Peyer's patch (tissue), 4 donors: ENCODE measurements at places on chromosomes 5 and 9. TPM values are rescaled to one million over a fixed set of nuclear protein-coding genes. Genes with fewer than 3 reads are reported as not detected.

ALDH1B1 gene
- total RNA-seq: 36.3 TPM

PCDHA1 gene
- total RNA-seq: not detected

PRSS3 gene
- 223 TPM for total RNA-seq

DNA sequence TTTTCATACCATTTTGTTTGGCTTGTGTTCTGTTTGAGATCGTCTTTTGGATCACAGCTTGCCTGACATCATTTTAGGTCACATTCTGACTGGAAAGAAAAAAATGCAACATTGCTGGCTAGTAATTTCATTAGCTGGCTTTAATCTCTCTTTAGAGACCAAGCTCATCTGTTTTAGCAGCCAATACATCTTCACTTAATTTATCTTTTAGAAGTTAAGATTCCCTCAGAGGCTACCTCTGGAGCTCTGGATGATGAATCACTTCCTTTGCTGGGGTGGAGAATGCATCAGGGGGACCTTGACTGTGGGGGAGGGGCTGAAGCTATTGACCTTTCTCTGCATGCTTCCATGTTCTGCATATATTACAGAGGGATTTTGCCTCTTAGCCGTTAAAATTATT, 181.5 kb upstream of the OTULINL start:
- no peak for DNase-seq

GRCh38 chr5:178460174-178460573, 130.0 kb downstream of the COL23A1 start:
- DNase-seq: no peak

GRCh38 chr5:64811050-64811640, 42.4 kb downstream of the CWC27 start:
- no peak for DNase-seq

DNA sequence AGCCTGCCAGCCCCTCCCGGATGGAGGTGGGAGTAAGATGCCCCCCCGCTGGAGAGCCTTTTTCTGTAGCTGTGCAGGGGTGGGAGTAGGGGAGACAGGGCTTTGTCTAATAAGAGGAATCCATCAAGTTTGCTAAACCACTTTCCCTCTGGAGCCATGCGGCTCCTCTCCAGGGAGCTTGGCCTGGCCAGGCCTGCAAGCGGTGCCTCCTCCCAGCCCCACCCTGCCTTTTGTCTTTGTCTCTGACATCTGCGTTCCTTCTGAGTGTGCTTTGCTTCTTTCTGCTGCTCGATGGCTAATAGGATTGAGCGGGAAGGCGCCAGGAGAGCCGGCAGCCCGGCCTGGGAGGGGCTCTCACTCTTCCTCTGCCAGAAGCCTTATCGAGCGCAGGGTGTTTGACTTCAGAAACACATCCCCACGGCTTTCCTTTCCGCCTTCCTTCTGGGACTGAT, 26.7 kb upstream of the FCN1 start:
- no peak for DNase-seq

GRCh38 chr5:154049636-154050035, 10.9 kb downstream of the MFAP3 start:
- no peak for DNase-seq

DNA sequence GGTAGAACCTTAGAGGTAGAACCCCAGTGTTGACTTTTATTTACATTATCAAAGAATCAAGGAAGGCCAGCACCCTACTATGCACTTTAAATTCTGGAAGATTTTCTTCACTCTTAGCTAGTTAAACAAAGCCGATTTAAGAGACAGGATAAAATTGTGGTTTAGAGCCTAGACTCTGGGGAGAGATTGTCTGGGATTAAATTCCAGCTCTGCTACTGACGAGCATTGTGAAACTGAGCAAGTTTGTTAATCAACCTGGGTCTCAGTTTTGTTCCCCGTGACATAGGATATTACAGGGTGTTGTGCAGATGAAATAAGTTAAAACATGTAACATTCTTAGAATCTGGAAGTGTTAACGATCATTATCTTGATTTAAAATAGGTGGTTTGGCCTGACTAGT, 83.5 kb downstream of the FEM1C start:
- no peak for DNase-seq

- no peak for DNase-seq
Measured at GRCh38 chr5:141362719-141363118, 1.2 kb upstream of the PCDHGA5 start.

DNA sequence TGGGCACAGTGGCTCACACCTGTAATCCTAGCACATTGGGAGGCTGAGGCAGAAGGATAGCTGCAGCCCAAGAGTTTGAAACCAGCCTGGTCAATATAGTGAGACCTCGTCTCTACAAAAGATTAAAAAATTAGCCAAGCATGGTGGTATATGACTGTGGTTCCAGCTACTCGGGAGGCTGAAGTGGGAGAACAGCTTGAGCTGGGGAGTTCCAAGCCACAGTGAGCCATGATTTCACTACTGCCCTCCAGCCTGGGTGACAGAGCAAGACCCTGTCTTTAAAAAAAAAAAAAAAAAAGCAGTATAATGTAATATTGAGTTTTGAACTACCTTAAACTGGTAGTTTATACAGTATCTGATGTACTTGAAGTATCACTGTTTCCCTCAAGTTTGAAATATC, 358.4 kb downstream of the EBF1 start:
- DNase-seq: no peak
